ENCODE measurements at places on chromosomes 2 and 18. TPM values are rescaled to one million over a fixed set of nuclear protein-coding genes. Genes with fewer than 3 reads are reported as not detected.

Gene ANO7
- 1.7 TPM for total RNA-seq

Gene GPR39
- total RNA-seq, result 0.28 TPM

Gene GALNT3
- 0.16 TPM for total RNA-seq

Gene KIAA2012
- not detected for total RNA-seq

Gene ANKRD30BL
- not detected for total RNA-seq

Gene SLC8A1
- total RNA-seq, result 337 TPM

Gene LIMS2
- 157 TPM for total RNA-seq

Gene CCDC102B
- total RNA-seq, result 6.7 TPM

Gene DSG2
- 1.8 TPM for total RNA-seq

- DNase-seq, result no peak
Measured at GRCh38 chr18:23922939-23923338, 91.6 kb upstream of the TTC39C start.

DNA sequence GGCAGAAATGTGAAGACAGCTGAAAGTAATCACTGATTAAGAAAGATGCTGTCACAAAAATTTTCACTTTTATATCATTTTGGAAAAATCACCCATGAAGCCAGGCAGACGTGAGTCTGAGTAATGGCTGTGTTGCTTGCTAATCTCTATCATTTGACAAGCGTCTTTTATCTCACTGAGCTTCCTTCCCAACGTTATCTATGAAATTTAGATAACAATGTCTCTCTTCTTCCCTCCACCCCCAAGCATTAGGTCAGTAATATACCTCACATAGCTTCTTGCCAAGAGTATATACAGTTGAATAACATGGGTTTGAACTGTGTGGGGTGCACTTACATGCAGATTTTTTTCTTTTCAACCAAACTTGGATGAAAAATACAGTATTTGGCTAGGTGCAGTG lies 388.6 kb upstream of the NRXN1 start:
- no peak for DNase-seq

GRCh38 chr2:120265006-120265405 lies 12.4 kb downstream of the RALB start:
- DNase-seq, result no peak

DNA sequence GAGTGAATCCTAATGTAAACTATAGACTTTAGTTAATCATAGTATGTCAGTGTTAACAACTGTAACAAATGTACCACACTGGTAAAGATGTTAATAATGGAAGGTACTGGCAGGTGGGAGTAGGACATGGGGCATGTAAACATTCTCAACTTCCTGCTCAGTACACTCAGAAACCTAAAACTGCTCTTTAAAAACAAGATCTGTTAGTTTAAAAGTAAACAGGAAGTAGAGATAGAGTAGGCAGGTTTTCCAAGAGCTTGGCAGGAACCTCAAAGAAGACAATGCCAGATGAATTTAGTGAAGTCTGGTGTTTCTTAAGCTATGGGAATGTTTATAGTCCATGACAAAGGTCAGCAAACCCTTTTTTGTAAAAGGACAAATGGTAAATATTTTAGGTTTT lies 46.6 kb downstream of the CCDC138 start:
- DNase-seq, result no peak

DNA sequence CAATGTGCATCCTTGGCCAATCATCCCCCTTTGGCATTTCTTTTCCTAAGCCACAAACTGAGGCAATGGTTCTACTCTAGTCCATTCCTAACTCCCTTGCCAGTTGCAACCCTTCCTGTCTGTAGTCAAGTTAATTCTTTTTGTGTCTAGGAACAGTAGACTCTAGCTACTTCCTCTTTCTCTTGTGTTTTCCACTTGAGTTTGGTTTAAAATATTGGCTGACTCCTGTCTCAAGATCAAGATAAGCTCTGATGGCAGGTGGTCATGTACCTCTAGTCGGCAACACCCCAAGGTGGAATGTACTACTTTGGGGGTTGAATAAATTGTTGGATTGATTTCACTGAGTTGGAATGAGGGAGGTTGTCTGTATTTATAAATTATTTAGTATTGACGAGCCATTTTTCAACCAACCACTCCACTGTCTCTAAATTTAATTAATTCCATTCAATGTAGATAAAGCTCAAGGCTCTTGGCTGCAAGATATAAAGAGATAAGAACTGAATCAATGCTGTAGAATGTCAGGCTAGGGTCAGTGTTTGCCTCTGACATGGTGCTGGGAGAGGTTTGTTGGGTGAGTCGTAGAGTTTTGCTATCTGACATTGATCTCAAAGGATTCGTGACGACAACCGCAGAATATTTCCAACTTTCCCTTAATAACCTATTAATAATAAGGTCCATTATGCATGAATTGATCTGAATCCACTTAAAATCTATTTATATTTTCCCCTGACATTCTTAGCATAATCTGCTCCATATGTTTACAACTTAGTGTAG lies 188.7 kb upstream of the APCDD1 start:
- no peak for DNase-seq

GRCh38 chr2:16152928-16153753 lies 212.8 kb downstream of the MYCN start:
- DNase-seq, result no peak

- DNase-seq, result no peak
Measured at GRCh38 chr18:62877411-62878221, 162.3 kb downstream of the PHLPP1 start.

- DNase-seq, result no peak
Measured at GRCh38 chr2:44638649-44639048, 276.9 kb downstream of the CAMKMT start.

DNA sequence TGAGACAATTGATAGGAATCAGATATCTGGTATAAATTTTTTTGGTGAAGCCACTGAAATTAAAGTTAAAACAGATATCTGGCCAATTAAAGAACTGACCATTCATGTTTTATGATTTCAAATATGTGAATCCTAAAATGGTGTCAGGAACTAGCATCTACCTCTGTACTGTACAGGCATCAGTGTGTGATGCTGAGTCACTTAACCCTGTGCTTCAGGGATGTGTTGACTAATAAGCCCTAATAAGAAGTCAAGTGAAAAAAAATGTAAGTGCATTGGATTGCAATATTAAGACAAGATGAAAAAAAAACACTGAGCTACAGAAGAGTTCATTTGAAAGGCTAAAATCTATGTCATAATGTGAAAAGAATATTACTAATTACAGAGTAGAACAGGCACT lies 9.1 kb upstream of the UNC80 start:
- DNase-seq, result no peak

DNA sequence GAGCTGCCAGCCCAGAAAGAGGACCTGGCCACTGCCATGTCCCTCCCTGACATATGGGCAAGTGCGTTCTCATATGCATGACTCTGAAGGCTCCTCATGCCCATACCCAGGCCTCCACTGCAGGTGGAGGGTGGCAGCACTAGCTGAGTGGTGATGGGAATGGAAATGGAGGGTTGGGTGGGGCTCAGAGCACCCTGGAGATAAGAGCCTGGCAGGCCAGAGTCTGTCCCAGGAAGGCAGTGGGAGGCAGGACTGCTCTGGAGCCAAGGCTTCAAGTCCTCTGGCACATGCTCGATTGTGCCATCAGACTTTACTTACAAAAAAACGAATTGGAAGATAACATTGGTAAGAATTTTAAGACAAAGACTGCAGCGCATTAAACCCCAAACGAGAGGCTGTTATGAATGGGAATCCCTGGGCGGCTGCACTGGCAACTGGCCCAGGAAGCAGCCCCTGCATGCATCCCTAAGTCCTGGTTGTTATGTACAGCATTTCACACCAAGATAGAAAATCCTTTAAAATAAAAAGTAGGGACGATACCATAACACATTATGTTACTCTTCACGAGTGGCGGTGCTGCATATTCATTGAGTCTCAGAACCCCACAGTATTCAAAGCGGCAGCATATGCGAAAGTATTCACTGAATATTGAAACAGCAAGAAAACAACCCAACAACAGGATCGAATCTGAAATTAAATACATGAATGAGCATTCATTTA lies 81.7 kb upstream of the FAM98A start:
- no peak for DNase-seq

DNA sequence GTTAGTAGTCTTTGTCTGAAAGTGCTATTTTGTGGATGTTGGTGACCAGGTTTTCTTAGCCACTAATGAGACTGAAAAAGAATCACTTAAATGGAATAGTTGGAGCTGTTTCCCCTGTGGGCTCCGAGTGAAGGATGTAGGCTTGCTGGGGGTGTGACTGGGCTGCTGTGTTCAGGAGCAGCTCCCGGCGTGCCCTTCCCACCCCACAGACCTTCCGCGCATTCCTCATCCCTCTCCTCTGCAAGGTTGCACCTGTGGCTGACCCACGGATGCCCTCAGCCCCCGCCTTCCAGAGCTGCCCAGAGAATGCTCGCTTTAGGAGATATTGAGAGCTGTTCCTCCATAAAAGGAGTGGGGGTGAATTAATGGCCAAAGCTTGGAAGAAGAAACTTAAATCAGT lies 174.3 kb downstream of the LDLRAD4 start:
- DNase-seq, result peak; percentile 36

DNA sequence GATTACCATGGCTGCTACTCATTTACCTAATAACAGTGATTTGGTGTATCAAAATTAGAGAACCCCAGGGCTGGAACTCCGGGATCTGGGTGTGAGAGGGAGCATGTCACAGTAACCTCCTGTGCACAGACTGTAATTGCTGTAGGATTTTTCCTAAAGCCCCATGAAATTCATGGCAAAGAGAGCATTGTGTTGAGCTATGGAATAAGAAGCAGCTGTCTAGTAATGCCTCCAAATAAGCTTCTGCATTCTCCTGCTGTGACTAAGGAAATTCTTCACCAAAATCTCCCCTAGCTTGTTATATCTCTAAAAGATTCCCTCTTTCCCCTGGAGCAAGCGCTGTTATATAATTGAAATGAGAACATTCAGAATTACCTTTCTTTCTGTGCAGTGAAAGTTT lies 158.1 kb upstream of the SPATS2L start:
- DNase-seq, result no peak

DNA sequence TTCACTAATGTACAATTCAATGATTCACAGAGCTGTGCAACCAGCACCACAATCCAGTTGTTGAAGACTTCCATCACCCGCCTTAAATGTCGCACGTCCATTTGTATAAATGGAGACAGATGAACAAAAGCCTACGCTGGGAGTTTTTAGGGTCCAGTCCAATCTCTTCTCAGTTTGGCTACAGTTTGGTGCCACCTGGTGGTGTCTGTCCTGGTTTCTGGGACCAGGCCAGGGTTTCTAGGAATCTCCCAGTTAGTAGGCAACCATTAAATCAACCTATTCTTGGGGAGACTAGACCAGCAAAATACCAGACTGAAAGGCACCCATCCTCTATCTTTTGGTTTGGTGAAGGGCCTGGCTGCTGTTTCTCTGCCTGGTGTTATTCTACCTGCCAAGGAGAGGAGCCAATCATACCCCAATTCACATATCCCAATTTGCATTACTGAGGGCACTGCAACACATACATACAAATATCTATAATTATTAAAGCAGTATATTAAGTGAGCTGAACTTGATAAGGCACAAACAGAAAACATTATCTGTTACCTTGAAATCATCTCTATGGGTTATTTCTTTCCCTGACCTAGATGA lies 3.2 kb upstream of the DDX1 start:
- DNase-seq, result no peak

GRCh38 chr2:118698564-118698963 lies 148.9 kb downstream of the EN1 start:
- no peak for DNase-seq

DNA sequence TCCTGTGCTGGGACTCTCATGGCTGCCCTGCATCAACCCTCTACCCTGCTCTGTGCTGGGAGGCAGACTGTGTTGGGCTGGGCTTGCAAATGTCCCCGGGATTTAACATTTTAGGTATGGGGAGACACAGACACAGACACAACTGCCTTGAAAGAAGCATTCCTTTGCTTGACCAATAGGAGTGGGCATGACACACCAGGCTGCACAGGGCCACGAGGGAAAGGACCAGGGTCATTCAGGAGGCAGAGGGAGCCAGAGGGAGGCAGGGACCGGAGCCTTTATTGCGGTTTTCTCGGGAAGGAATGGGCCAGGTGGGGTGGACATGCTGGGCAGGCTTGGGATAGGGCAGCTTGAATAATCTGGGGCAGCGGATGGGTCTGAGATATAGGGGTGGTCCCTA lies 238.7 kb upstream of the COPS8 start:
- DNase-seq, result no peak

- peak; percentile 61 for DNase-seq
Measured at GRCh38 chr2:28567061-28567471, 71.2 kb downstream of the PLB1 start.

- no peak for DNase-seq
Measured at GRCh38 chr2:120236791-120237190, 13.6 kb upstream of the TMEM185B start.

DNA sequence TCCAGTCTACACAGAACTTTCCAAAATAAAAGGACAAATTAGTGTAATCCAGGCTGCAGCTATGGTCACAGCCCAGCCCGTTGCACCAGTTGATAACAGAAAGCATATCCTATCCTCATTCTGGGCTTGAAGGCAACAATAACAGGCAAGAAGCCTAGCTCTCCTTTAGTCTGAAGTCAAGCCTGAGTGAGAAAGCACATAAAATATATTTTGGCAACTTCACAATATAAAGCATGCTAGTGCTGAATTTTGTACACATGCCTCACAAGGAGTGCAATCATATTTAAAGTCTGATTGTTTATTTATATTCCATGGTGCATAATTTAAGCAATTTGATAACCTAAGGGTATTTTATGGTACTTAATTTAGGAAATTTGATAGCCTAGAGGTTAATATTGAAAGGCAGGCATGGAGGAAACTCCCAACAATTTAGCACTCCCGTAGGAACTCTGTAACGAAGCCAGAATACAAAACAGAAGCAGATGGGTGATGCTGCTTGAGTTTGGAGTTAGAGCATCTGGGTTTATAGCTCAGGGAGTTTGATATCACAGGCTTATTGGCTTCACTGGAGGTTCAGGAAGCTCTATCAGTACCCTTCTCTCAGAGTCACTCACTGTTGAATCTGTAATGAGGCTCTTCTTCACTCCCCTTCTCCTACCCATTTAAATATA lies 1199.1 kb upstream of the GYPC start:
- DNase-seq, result no peak

DNA sequence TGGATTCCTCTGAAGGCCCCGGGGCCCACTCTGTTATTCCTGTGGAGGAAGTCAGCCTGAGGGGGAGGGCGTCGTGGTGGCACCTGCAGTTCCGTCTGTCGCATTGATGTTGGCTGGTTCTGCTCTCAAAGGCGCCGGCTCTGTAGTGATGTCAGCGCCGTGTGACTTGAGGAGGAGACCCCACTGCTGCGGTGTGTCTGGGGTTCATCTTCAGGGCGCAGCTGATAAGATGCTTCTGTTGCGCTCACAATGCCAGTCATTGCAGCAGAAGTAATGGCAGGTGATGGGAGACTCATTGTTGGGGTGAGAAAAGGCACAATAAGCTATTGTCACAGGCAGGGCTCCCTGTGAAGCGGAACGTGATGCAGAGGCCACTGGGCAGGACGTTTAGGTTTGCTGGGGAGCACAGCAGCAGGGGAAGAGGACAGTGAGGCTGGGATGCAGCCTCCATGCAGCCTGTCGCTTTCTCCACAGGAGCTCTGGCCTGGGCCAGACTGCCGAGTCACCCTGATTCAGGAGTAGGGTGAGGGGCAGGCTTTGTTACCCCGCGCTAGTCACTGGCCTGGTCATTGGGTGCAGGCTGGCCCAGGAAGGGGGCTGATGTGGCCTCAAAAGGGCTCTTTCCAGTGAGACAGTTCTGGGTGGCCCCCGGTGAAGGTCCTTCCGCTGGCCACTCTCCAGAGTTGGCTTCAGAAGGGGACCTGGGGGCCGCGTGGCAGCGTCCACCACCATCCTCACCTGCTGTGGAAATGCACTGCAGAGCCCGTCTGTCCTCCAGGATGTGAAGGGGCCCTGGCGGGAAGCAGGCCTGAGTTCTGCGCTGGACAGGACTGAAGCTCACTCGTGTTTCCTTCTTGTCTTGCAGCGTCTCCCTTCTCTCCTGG lies 42.9 kb downstream of the SH3BP4 start:
- peak; percentile 57 for DNase-seq

- DNase-seq, result no peak
Measured at GRCh38 chr2:148602885-148603561, 41.5 kb upstream of the EPC2 start.

Data from sigmoid colon (tissue), 7 donors.